Epithelial cell of prostate (primary cell): ENCODE measurements at places on chromosomes 3 and 15.

GRCh38 chr3:45024542-45025255 lies 1.4 kb upstream of the CLEC3B start:
- DNase-seq = no peak

- DNase-seq = no peak
Measured at GRCh38 chr3:2156244-2156847, 57.7 kb downstream of the CNTN4 start.

DNA sequence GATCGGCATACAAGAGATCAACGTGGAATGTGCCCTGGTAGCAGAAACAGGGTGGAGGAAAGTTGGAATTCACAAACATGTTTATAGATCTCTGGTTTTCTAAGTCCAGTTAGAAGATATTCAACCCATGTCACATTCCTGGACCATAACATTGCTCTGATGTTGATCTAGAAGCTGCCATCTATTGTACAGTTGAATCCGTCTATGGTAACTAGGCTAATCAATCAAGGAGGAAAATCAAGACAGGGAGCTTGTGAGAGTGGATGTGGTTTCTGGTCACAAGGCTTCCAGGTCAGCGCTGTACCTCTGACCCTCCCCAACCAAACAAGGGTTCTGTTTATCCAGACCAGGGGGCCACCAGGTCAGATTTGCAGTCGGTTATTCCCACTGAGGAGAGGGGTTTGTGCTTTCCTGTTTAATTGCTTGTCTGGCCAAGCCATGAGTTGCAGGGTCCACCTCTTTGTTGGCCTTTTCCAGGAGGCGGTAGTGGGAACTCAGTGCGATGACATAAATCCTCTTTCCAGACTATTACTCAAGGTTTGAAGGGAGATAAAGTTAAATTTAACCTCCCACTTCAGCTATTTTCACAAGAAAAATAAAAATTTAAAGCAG lies 130.3 kb downstream of the SLCO3A1 start:
- DNase-seq = no peak

DNA sequence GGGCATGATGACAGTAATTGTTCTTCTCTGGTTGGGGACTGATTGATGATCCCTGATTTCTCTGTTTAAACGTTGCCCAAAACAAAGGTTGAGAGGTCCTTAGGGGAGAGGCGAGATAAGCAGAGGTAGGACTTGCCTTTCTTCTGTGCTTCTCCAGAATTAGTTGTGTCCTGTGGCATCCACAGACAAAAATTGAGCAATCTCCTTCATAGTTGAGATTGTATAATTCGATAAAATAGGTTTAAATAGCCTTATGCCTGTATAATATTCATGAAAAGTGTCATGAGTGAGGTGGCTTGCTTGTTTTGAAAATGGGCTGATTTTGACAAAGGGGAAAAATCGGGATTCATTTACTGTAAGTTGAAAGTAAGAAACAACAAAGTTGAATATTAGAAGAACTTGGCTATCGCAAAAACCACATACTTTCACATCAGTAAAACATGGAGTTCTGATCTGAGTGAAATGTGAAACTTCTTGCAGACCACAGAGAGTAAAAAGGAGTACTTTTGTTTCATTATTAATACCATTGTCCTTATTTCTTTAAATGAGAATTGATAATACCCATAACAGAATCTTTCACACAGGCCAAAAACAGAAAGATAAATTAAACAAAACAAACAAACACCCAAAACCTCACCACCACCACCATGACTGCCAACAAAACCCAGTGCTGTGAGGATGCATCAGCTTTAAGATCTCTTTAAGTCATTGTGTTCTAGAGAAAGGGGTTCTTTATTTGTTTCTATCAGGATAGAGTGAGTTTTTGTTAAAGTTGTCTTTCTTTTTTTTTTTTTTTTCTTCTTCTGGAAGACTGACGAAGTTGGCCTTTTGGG lies 155.7 kb downstream of the LPP start:
- no peak for DNase-seq

DNA sequence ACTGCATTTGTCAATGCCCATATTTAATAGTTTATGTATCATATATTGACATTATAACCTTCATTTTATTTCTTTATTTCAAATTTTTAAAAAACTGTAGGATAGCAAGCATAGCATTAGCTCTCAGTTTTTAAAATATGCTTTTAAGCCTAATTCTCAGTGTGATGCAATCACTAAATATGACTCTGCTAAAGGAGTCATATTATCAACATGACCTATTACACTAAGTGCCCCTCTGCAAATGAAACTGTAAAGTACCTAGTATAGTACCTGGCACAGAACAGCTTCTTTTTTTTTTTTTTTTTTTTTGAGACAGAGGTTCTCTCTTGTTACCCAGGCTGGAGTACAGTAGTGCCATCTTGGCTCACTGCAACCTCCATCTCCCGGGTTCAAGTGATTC lies 179.4 kb upstream of the CGNL1 start:
- no peak for DNase-seq

DNA sequence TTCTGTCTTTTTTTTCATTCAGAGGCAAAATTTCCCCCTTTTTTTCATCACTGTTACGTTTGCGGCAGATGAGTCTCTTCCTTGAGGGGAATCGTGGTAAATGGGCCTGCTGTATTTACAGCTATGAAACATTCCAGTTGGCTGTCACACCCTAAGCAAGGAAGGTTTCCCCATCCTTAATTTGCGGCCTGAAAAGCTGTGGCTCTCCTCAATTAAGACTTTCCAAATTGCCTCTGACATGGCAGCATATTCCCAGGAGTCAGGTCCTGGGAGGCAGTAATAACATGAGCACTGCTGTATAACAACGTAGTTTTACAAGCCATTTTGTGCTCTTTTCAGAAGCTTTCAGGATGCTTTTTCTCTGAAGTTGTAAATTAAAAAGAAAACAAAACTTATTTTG lies 420.9 kb downstream of the LPP start:
- DNase-seq = no peak

DNA sequence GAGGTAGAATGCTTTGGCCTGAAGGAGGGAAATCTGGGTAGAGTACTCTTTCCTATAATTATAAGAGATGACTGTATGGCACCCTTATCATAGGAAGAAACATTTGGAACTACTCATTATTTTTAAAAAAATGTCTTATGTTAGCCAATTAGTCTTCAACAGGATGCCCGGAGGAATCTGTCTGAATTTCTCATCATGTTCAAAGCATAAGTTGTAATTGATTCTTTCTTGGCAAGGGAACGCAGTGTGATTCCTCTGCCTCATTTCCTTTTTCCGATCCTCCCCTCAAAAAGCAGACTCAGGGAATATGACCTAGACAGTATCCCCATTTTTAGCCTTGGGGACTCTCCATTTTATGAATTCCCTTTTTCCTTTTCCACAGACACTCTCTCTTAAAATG lies 165.1 kb downstream of the IL5RA start:
- no peak for DNase-seq

GRCh38 chr15:48002767-48003166 lies 118.0 kb upstream of the SLC24A5 start:
- DNase-seq = no peak

GRCh38 chr3:159807137-159808040 lies 181.2 kb upstream of the IL12A start:
- no peak for DNase-seq

DNA sequence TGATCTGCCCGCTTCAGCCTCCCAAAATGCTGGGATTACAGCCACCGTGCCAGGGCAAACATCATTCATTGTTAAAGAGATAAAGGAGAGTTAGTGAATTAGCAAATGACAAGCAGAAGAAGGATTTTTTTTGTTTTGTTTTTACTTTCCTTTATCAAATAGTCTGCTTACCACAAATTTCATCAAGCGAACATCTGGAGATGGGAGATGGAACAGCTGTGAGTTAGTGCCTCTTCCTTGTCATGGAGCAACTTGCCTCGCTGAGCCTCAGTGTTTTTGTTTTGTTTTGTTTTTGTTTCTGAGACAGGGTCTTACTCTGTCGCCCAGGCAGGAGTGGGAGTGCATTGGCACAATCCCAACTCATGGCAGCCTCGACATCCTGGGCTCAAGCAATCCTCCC lies 15.9 kb downstream of the ZNF860 start:
- DNase-seq = no peak

- DNase-seq = no peak
Measured at GRCh38 chr3:182911782-182912111, 68.6 kb downstream of the DCUN1D1 start.

DNA sequence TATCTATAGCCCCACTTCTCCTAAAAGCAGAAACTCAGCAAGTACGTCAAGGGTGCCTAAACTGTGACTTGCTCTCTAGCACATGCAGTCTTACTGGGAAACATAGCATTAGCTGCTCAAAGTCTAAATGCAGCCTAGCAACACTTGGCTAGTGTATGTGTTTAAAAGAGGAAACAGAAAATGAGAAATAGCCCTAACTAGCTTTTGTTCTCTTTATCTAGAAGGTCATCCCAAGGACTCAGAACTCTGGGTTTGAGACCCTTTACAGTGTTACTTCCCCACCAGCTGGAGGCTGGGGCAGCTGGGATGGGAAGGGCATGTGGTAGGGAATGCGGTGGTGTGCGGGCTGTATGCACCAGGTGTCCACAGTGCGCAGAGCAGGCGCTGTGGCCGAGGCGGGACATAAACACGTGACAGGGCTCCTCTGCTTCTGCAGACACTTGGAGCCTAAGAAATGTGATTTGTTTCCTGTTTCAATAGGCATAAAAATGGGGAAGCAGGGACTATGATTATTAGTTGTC lies 13.3 kb downstream of the ETV5 start:
- no peak for DNase-seq

DNA sequence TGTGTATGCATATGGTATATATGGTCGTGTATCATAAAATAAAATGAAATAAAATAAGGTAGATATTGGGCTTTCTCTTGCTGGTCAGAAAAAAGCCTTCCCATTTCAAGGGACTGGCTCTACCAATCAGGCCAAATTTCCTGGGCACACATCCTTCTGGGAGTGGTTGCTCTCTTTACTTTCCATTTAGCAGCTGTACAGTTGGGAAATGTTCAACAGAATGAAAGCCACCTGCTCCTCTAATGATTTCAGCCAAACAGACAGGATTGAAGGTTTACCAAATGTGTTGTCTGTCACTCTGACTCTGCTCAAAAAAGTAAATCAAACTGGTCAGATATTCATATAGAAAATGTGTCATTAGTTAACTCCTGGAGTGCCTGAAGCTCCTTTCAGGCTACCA lies 380.4 kb downstream of the ROBO2 start:
- DNase-seq = no peak

- peak; percentile 85 for DNase-seq
Measured at GRCh38 chr3:40623567-40623966, 98.8 kb downstream of the ZNF621 start.

- DNase-seq = no peak
Measured at GRCh38 chr3:150238995-150239619, 169.0 kb upstream of the TSC22D2 start.

DNA sequence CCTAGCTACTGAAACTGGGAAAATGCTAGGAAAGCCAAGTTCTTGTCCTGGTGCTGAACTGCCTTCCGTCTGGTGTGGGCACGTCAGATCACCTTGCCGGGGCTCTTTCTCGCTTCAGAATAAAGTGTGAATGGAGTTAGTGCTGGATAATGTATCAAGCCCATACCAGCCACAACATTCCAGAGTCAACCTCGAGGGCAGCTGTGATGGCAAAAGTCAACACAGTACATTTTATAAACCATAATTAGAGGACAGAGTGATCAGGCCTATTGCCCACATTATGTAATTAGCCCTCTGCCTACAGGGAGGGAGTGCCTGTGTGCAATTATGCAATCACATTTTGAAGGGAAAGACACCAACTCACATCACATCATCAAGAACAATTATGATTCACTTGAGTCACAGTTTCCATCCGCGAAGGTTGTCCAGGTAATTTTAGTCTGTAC lies 165.2 kb downstream of the RORA start:
- DNase-seq = peak; percentile 27

DNA sequence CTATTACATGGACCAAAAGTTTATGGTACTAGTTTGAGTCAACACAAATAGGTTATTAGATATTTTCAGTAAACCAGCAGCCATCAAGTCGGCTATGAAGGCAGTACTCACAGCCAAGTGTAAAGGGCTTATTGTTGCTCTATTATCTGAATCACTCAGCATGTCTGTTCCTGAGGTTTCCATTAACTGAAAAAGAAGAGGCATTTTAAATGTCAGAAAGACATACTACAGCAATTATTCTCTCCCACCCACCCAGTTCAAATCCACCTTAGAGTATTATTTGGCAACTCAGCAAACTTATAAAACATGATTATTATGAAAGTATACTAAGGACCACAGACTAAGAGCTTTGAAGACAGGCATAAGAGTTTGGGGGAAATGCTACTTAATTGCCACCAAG lies 93.1 kb downstream of the BTD start:
- no peak for DNase-seq

- no peak for DNase-seq
Measured at GRCh38 chr3:161423911-161424522, 52.7 kb upstream of the SPTSSB start.

DNA sequence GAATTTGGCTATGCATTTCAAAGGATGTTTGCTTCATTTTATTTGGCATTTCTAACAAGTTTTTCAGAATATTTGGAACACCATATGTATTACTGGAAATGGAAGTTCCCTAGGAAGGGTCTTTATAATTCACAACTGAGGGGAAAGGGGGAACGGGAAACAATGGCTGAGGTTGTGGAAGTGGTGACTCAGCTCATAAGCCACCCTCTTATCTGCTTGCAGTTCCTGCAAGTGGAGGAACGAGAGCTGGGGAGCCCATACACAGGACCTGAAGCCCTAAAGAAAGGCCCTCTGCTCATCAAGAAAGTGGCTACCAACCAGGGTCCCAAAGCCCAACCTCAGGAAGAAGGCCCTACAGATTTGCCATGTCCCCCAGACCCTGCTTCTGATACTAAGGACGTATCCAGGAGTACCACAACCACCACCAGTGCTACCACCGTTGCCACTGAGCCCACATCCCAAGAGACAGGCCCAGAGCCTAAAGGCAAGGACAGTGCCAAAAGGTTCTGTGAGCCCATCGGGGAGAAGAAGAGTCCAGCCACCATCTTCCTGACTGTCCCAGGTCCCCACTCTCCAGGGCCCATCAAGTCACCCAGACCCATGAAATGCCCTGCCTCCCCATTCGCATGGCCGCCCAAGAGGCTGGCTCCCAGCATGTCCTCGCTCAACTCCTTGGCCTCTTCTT lies 37.9 kb downstream of the ESYT3 start:
- no peak for DNase-seq

- DNase-seq = no peak
Measured at GRCh38 chr3:49428752-49429080, 408 bp downstream of the NICN1 start.

- peak; percentile 26 for DNase-seq
Measured at GRCh38 chr3:154304116-154304786, 20.0 kb downstream of the DHX36 start.

DNA sequence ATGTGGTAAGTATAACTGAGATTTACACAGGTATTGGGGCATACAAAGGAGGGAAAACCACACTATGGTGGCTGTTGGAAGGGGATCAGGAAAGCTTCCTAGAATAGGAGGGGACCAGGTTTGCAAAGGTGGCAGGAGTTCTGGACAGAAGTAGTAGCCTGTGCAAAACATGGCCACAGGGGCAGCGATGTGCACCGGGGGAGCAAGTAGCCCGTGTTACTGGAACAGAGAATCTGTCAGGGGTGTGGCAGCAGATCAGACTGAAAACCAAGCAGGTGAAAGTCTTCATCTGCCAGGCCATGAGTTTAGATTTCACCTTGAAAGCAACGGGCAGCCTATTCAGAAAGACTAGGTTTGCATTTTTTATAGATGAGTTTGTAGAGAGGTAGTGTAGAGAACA lies 182.3 kb upstream of the LPP start:
- DNase-seq = no peak
